ENCODE measurements at places on chromosomes 4 and X.

GRCh38 chrX:118348186-118348810, 2.4 kb downstream of the WDR44 start:
- DNase-seq: no peak

DNA sequence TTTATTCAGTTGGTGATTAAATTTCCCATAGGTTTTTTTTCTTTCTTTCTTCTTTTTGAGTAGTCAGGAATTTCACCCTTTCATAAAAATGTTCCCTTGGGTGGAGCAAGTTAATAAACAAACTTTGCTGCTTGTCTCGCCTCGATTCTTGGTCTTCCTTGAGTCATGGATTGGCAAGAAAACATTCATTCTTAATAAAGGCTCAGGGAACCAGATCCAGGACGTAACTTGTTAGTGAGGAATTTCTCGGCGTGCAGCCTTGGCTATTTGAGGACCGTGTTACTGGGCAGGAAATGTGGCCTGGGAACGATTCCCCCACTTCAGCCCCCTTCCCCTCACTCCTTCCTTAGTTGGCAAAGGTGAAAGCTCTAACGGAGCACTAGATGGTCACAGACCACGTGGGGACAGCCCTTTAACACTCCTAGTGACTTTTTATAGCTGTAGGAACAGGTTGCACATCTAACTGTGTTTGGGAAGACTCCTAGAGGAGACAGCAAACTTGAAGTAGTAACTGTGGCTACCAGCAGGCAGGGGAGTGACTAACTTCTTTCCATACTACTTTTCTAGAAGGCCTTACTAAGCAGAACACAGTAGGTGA, 106.8 kb downstream of the UCHL1 start:
- DNase-seq: no peak

DNA sequence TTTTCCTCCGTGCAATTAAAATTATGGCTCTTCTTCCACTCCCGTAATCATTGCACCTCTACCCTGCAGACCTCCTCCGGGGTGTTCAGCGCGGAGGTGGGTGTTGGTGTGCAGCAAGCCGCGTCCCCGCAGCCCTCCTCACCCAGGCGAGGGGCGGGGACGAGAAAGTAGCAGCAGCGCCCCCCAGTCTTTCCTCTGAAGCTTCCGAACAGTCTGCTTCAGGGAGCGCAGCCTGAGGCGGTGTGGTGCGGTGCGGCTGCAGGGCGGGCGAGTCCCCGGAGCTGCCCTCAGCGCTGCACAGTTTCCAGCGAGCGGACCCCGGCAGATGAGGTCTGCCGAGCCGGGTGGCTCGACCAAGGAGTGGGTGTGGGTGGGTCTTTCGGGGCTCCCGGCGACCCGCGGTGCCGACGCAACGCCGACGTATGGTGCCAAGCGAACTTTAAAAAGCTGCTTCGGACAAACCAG, at the start of gene FRAS1:
Gene FRAS1, plus strand, starts transcription at position 189 of the 465 bp plus-strand sequence. CDS start 687 bp downstream, outside the sequence.
- no peak for DNase-seq

DNA sequence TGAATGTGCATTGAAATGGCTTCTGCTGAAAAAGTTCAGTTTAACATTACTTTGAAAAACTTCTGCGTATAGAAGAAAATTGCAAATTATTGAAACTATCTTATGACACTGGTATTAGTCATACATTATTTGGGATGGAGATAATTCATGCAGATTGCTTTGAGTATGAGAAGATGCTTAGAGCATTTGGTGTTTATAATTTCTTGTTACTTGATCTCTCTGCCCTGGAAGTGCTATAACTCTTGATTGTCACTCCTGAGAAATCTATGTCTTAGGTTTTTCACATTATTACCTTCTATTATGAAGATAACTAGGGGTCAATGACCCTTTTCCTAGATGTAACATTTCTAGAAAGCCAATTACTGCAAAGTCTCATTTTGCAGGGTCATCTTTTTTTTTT, 36.4 kb downstream of the TMEM131L start:
- DNase-seq: no peak

DNA sequence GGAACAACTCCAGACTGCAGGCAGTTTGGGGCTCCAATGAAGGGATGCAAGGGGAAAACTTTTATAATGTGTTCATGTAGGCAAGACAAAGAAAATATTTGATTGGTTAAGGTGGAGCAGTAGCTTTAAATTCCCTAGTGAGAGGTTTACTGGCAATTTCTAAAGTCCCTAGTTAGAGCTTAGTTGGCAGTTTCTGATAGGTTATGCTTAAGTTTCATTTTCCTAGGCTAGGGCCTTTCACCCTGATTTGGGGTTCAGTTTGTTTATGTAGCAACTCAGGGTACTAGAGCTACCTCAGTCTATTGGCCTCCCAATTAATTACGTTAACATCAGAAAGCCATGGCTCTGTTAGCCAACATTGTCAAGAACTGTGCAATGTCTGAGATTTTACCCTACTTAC, 14.6 kb downstream of the BBS12 start:
- DNase-seq: no peak

DNA sequence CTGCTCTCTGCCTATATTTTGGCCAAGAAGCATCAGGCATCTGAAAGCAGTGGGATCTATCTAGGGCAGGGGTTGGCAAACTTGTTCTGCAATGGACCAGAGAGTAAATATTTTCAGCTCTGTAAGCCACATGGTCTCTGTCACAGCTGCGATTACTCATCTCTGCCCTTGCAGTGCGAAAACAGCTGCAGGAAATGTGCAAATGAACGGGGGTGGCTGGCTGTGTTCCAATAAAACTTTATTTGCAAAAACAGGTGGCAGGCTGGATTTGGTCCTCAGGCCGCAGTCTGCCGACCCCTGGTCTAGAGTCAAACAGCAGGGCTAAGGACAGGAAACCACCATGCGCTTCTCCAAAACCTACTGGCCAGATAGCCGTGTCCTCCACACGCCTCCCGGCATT, 48.6 kb downstream of the ACOX3 start:
- DNase-seq: no peak

DNA sequence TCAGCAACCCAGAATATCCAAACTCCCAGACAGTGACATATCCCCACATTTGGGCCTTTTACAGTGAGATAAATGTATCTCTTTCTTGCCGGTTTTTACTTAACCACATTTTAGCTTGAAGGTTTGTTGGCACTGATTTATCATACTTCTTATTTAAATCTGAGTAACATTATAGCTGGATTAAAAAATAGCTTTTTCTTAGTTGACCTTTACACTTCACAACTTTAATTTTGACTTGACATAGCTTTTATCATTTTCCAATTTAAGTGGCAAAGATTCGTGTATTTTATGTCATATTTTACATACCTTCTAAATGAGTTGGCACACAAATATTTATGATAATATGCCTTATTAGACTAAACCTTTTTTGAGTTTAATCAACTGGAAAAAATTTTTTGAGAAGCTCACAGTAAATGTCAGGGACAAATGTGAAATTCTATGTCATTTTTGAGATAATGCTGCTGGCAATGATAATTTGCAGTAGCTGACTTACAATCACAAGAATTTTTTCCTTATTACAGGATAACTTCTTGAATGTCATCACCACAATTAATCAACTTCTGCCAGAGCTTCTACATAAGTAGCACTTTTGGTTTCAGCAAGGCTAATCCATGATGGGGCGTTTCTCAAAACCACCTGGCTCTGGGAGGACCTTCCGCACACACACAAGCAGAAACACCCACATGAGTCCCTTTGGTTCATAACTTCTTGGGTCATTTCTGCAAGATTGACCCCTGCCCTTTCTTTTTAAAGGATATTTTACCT, 80.3 kb downstream of the SYTL5 start:
- no peak for DNase-seq

DNA sequence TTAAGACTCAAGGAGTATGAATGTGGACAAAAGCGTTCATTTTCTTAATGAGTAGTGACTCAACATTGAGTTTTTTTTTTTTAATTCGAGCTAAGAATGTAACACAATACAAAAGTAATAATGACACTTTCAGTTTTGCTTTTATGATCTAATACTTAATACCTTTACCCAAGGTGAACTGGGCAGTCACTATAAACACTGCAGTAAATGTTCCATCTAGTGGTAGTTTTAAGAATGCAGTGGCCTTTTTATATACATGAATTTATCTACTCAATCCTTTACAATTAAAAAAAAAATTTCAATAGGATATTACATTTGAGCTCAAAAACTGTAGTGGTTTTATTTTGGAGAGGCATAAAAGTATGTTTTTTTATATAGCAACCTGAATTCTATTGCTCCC, 33.9 kb downstream of the PDK3 start:
- no peak for DNase-seq

GRCh38 chrX:22136711-22137110, 104.6 kb downstream of the PHEX start:
- DNase-seq: no peak

DNA sequence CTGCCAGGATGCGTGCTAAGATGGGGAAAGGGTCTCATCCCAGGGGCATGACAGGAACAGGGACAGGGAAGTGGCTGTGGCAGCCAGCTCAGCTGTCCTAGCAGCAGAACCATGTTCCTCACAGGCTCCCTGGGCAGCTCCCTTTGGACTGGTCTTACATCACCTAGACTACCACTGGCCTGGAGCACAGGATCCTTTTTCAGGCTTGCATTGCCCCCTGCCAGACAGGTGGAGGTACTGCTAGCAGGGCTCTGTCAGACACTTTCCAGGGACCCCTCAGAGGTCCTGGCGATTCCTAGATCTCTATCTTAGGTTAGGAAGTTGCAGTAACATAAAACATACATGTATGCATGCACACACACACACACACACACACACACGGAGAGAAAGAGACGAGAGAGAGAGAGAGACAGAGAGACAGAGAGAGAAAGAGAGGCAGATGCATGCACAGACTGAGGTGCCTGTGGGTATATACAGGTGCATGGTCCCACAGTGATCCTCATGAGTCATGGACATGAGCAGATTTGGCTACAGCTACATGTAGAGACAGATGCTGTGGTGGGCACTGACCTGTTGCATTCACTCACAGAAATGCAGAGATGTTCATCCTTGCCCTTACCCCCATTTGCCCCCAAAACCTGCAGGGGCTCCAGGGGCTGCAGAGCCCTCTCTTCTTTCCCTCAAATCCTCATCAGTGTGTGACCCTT, 63.6 kb downstream of the STARD8 start:
- DNase-seq: no peak

- DNase-seq: no peak
These were observed 150.7 kb downstream of the PDGFC start for GRCh38 chr4:156820931-156821330.

- no peak for DNase-seq
These were observed 1067.7 kb downstream of the C4orf33 start for GRCh38 chr4:130163701-130164100.

- DNase-seq: no peak
These were observed 214.1 kb upstream of the ATP6AP2 start for GRCh38 chrX:40366661-40367060.

- DNase-seq: no peak
These were observed 206.5 kb downstream of the ENOX2 start for GRCh38 chrX:130696542-130696941.

- DNase-seq: no peak
These were observed 82.5 kb upstream of the LCORL start for GRCh38 chr4:18103876-18104605.

DNA sequence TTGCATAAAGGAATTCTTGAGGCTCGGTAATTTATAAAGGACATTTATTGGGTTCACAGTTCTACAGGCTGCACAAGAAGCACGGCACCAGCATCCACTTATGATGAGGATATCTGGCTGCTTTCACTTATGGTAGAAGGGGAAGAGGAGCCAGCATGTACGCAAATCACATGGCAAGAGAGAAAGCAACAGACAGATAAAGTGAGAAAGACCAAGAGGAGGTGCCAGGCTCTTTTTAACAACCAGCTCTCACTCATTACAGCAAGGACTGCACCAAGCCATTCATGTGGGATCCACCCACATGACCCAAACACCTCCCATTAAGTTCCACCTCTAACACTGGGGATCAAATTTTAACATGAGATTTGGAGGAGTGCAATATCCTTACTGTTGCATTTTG, 1198.2 kb downstream of the ADGRL3 start:
- no peak for DNase-seq

- no peak for DNase-seq
These were observed 169.4 kb downstream of the MGST2 start for GRCh38 chr4:139834981-139835391.

DNA sequence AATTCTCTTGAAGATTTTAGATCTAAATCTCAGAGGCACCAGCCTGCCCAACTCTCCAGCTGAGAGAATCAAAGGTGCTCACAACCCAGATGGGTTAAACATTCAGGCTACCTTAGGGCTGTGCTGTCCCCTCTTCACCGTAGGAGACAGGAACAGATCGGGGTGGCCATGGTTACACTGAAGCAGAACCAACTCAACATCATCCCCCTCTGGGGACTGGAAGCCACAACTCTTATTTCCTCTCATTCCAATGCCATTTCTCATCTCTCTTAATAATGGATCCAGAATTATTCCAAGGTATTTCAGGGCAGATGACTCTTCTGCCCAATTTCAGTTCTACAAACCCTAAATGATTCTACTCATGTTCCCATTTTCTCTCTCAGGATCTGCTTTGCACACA, 109.7 kb downstream of the NKX6-1 start:
- no peak for DNase-seq

DNA sequence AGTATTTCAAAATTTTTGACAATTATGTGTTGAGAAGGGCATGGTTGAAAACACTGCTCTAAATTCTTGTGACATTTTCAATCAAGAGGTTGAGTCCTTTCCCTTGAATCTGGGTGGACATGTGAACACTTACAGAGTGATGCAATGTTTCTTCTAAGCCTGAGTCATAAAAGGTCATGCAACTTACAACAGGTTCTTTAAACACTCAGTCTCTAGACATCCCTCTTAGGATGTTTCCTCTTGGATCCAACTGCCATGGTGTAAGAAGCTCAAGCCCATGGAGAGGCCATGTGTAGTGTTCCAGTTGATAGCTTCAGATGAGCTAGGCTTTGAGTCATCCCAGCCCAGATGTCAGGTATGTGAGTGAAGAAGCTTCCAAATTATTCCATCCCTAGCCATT, 232.2 kb upstream of the MAOA start:
- DNase-seq: no peak

DNA sequence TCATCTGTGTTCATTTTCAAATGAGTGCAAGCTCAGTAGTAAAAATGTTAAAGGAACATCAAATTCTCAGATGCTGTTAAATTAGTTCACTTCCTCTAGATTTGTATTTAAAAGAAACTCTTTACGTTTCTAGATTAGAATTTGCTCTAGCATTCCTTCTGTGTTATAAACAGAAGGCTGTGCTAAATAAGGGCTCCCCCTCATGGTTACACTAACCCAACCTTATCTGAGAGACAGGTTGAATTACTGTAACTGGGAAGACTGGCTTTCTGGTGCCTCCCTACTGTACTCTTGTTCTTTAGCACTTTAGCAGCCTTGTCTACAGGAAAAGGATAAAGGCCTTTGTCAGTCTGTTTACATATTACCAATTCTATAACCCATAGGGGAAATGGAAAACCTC, 56.8 kb downstream of the RXFP1 start:
- no peak for DNase-seq

GRCh38 chr4:40289366-40290188, 45.6 kb upstream of the CHRNA9 start:
- DNase-seq: no peak
